Right renal cortex interstitium (tissue), 3 donors: ENCODE measurements at places on chromosomes 5 and 9. TPM values are rescaled to one million over a fixed set of nuclear protein-coding genes. Genes with fewer than 3 reads are reported as not detected.

Gene TMC1
- 0.55 TPM for polyA plus RNA-seq

GRCh38 chr9:112091810-112092209, 83.3 kb downstream of the SUSD1 start:
- DNase-seq: no peak

DNA sequence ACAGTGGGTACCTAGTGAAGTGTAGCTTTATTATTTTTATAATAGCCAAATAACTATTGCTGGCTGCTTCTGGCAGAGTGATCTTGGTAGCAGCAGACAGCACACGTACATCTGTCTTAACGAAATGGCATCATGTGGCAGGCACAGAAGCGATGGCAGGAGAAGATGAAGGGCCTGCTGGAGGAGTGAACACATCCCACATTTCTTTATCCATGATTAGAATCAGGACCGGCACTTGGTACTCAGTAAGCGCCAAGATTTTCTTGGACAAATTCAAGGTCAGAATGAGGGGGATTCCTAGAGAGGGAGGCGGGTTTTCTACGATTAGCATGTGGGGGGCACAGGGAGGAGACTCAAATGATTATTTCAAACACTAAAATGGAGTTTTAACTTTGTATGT, 23.0 kb upstream of the ZNF366 start:
- no peak for DNase-seq

- DNase-seq: no peak
Measured at GRCh38 chr5:131514316-131515283, 120.4 kb downstream of the RAPGEF6 start.

GRCh38 chr5:148963664-148964063, 99.2 kb downstream of the SH3TC2 start:
- DNase-seq: no peak
